ENCODE measurements at places on chromosomes 13 and 19.

- DNase-seq, result peak; percentile 4
Measured at GRCh38 chr13:29411481-29411880, 184.0 kb downstream of the SLC7A1 start.

GRCh38 chr13:60078226-60078625 lies 85.5 kb downstream of the DIAPH3 start:
- no peak for DNase-seq

- no peak for DNase-seq
Measured at GRCh38 chr13:78032132-78032531, 113.5 kb upstream of the EDNRB start.

- DNase-seq, result no peak
Measured at GRCh38 chr19:20186174-20186573, 19.2 kb downstream of the ZNF486 start.

- DNase-seq, result peak; percentile 73
Measured at GRCh38 chr13:33251131-33251661, 34.4 kb downstream of the STARD13 start.
